CD8-positive, alpha-beta memory T cell (primary cell): ENCODE measurements at places on chromosomes 13 and 19.

- no peak for DNase-seq
These were observed 305.0 kb downstream of the EFNB2 start for GRCh38 chr13:106230450-106230849.

GRCh38 chr13:110853235-110853721, 61.6 kb downstream of the ANKRD10 start:
- DNase-seq, result no peak

- DNase-seq, result no peak
These were observed 3.7 kb downstream of the TMED1 start for GRCh38 chr19:10831987-10832938.

DNA sequence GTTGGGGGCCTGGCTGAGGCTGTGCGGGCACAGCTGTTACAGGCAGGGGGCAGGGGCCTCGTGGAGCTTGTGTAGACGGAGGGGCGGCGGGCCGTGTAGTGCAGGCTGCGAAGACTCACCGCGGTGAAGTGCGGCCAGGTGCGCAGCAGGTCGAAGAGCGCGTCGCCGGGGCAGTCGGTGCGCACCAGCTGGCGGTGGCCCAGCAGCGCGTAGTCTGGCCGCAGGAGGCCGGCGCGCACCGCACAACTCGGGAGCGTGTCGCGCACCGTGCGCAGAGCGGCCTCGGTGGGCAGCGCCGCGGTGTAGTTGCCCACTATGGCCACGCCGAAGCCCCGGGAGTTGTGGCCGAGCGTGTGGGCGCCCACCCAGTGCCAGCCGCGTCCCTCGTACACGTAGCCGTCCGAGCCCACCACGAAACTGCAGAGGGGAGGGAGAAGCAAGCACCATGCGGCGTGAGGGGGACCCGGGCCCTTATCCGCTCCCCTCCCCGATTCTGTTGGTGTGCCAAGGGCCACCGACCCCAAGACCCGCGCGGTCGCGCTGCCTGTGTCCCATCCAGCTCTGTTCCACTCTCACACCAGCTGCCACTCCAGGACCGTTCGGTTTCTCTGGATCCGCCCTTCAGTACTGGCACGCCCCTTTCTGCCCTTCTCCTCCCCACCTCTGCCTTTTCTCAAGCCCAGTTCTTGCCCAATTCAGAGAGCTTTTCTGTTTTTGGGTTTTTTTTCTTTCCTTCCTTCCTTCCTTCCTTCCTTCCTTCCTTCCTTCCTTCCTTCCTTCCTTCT, 5.4 kb upstream of the RASAL3 start:
- no peak for DNase-seq

DNA sequence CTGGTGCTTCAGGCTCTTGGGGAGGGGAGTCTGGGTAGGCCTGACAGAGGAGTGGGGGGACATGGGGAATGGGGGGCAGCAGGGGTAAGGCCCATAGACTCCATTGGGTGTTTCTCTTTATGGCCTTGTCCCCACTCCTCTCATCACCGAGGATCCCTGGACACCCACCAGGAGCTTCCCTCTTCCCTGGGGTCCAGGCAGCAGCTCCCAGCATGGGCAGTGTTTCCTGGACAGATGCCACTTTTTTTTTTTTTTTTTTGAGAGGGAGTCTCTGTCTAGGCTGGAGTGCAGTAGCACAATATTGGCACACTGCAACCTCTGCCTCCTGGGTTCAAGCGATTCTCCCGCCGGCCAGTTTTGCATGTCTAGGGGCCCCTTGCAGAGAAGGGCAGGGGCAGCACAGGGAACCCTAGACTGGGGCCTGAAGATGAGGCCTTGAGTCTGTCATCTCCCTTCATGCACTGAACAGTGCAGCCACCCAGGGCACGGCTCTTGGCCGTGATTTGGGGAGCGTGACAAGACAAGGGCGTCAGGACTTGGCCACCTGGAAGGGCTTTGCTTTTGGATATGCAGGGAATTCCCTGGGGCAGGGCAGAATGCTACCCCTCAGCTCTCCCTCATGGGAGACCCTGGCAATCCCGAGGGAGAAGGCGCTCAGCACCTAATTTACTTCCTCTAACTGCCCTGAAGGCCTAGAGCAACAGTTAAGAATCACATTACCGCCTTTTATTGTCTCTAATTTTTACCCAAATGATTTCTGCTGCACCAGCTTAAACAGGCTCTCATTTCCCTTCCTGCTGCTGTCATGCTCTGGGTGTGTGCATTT, 213.9 kb upstream of the ZNF536 start:
- DNase-seq, result no peak

GRCh38 chr13:113933901-113934300, 40.0 kb downstream of the C13orf46 start:
- no peak for DNase-seq

- DNase-seq, result no peak
These were observed 88.9 kb downstream of the SLC25A15 start for GRCh38 chr13:40878321-40878720.

- DNase-seq, result no peak
These were observed at the start of gene GPC6 for GRCh38 chr13:93226623-93227279. GPC6 (plus strand) TSS chr13:93226807.

DNA sequence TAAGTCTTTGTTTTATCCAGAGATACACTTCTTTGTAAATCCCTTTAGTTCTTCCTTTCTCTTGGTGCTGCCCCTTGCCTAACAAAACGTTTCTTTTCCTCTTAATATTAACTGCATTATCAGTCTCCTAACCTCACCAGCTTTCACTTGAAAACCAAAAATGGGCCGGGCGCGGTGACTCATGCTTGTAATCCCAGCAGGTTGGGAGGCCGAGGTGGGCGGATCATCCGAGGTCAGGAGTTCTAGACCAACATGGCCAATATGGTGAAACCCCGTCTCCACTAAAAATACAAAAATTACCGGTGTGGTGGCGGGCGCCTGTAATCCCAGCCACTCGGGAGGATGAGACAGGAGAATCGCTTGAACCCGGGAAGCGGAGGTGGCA, 329.8 kb upstream of the MIR17HG start:
- no peak for DNase-seq

- DNase-seq, result peak; percentile 78
These were observed 4.7 kb downstream of the ALOX5AP start for GRCh38 chr13:30739761-30740642.

- no peak for DNase-seq
These were observed 11.6 kb downstream of the TMPRSS9 start for GRCh38 chr19:2371656-2372055.

DNA sequence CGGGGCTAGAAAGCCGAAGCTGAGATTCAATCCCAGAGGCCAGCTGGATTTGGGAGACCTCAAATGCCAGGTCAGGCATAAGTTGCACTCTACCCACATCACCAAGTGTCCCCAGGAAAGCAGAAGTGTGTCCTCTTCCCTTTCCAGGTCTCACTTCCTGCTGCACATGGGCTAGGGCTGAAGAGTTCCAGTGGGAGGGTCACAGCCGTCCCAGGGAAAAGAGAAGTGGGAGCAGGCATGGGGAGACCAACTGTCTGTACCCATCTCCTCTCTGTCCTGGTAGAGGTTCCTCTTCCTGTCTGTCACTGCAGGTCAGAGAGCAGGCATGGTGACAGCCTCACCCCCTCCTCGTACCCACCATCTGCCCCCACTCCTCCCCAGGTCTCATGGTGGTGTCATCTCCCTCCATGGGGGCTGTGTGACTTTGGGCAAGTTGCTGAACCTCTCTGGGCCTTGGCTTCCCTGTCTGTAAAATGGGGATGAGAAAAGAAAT, 14.8 kb downstream of the AXL start:
- DNase-seq, result no peak

DNA sequence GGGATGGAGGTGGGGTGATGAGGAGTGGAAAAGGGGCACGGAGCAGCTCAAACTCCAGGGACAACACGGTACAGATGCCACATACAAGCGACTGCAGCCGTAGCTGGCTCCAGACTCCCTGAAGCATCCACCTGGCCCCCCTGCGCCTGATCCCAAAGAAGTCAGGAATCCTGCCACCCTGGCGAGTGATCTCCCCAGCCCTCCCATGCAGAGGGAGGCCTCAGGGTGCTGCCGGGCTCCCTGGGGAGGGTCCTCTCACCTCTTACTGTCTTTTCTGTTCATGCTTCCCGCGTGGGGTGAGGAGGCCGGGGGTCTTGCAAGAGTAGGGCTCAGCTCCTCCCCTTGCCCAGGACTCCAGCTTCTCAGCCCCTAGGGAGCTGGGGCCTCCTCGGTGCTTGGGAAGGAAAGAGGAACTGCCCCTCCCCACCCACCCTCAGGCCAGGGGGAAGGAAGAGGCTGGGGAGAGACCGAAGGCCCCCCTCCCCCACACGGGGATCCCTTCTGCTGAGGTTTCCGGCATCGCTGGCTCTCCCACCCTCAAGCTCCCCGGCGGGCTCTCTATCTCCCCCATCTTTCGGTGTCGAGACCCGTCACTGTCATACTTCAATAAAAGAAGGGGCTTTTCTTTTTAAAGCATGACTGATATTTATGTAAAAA, at the start of gene RASGRP4:
Gene RASGRP4 (minus strand): TSS at position 410 of the 657 bp plus-strand sequence. CDS start 128 bp downstream, at position 282.
- no peak for DNase-seq

DNA sequence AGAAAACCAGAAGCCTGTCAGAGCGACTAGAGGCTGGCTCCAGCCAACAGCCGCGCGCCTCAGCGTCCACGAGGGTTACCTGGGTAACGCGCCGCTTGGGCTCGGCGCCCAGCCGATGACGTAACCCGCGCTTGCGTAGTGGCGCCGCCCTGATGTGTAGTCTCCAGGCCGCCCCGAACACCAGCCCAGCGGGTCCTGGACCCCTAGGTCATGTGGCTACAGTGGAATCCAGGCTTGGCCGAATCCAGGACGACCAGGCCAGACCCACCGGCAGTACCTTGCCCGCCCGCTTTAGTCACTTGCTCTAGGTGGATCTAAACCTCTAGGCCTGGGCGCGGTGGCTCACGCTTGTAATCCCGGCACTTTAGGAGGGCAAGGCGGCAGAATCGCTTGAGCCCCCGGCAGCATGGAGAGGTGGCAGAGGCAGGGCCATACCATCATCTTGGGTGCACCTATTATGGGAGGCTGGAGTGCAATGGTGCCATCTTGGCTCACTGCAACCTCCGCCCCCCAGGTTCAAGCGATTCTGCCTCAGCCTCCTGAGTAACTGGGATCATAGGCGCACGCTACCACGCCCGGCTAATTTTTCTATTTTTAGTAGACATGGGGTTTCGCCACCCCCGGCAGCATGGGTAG, 7.2 kb upstream of the ZNF606 start:
- DNase-seq, result peak; percentile 54

DNA sequence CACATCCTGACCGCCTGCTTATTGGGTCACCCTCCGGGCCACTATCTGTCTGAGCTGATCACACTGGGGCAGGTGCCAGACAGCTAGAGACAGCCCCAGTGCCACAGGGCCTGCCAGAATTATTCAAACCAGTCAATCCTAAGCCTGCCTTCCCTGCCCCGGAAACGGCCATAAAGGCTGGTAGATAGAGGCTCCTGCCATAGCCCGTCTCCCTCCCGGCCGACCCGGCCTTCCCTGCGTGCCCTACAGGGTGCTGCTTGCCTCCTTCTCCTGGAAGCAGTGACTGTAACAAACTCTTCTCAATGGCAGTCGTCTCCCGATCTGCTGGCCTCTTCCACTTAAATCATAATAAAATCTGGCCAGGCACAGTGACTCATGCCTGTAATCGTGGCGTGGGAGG, 158.6 kb upstream of the SOX1 start:
- no peak for DNase-seq

DNA sequence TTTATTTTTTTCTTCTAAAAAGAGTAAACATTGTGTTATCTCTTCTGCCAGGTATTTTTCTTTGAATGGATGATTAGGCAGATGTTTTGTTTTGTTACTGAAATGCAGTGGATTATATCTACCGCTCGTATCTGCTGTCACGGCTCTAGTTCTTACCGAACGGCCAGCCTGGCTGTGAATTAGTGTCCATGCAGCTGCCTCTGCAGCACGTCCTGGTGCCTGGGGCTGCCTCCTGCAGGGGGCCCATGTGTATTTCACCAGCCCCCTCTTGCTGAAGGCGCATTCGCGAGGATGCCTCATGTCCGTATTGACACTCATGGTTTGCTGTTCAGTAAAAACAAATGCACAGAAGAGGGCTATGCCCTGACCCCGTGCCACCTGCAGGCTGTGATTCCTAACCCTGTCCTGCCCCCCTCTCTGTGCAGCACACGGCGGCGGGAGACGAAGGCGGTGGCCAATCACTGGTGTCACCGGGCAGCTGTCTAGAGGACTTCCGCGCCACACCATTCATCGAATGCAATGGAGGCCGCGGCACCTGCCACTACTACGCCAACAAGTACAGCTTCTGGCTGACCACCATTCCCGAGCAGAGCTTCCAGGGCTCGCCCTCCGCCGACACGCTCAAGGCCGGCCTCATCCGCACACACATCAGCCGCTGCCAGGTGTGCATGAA, 49.9 kb downstream of the RAB20 start:
- no peak for DNase-seq

DNA sequence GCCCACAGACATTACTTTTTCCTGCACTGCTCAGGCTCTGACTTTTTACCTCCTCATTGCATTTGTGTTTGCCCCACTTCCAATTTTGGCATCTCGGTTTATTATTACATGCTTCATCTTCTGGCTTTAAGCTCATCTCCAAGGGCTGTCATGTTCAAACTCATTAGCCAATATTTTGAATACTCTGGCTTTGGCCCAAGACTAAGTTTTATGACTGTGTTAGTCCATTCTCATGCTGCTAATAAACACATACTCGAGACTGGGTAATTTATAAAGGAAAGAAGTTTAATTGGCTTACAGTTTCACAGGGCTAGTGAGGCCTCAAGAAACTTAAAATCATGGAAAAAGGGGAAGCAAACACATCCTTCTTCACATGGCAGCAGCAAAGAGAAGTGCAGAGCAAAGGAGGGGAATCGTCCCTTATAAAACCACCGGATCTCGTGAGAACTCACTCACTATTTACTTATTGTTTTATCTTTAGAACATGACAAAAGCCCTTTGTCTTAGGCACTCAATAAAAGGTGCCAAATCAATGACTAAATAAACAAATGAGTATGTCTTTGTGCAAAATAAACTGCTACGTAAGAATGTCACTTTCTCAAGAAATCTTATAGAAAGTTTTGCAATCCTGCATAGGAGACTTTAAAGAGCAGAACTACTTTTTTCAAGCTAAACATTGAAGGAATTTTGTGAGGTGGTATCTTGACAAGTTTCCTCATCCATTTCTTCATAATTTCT, 233.4 kb upstream of the SPRY2 start:
- no peak for DNase-seq

GRCh38 chr13:61900033-61900432, 484.4 kb upstream of the PCDH20 start:
- DNase-seq, result no peak
